Stimulated activated CD8-positive, alpha-beta memory T cell treated with anti-CD3 and anti-CD28 coated beads, Interleukin-2, amount 100 ng/mL, for 1 hour (primary cell): ENCODE measurements at places on chromosomes 6 and 20.

DNA sequence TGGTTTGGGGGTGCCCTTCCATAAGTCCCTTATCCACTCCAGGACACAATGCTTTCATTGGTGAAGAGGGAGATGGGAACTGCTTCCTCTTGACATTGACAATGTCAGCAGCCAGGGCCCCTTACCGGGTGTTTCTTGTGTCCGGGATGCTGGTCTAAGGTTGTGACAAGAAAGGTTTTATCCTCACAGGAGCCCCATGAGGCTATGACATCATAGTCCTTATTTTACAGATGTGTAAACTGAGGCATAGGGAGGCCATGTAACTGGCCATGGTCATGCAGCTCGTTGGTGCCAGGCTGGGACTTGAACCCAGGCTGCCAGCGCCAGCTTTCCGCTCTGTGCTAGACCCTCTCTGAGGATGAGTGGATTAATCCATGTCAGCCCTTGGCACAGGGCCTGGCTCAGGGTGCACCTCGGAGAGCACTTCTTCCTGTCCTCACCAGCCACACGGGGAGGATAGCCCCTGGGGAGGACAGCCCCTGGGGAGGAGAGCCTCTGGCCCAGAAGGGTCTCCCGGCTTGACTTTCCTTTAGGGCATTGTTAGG is 157.3 kb downstream of the SYCP2 start:
- DNase-seq, result no peak

- no peak for DNase-seq
These were observed 11.6 kb upstream of the ARMC12 start for GRCh38 chr6:35725081-35725708.

GRCh38 chr20:6583134-6583738 is 184.2 kb upstream of the BMP2 start:
- DNase-seq, result no peak

GRCh38 chr20:52624281-52624680 is 347.9 kb upstream of the TSHZ2 start:
- DNase-seq, result no peak

DNA sequence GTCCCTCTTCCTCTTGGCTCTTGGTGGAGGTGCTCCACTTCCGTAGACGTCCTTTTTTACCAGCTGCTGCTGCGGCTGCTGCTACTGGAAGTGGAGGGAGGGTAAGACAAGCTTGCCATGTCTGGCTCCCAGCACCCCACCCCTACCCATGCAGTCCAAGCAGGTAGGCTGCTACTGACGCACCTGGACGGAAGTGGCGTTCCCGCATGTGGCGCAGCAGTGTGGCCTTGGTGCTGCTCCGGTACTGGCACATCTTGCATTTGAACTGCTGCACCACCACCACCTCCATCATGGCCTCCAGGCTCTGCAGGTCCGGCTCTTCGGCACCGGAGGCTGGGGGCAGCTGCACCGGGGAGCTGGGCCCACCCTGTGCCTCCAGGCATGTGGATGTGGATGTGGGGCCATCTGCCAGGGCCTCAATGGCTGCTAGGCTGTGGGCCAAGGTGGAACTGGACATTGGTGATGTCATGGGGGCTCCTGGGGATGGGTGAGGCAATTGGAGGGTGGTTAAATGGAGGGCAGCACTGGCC is 4.4 kb downstream of the ZNF335 start:
- DNase-seq, result no peak

DNA sequence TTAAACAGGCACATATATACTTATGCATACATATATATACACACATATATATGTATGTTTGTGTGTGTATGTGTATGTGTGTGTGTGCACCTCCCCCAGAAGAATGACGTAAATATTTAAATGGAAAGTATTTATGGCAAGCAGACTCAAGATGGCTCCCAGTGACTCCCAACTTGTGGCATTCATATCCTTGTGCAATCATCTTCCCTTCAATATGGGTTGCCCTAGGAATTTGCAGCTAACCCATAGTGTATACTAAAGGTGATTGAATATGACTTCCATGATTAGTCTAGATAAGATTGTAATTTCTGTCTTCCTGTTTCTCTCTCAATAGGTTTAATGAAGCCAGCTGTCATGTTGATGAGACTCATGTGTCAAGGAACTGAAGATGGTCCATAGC is 127.6 kb downstream of the TRDN start:
- no peak for DNase-seq

- DNase-seq, result no peak
These were observed 103.8 kb downstream of the TMEM242 start for GRCh38 chr6:157219201-157220200.

DNA sequence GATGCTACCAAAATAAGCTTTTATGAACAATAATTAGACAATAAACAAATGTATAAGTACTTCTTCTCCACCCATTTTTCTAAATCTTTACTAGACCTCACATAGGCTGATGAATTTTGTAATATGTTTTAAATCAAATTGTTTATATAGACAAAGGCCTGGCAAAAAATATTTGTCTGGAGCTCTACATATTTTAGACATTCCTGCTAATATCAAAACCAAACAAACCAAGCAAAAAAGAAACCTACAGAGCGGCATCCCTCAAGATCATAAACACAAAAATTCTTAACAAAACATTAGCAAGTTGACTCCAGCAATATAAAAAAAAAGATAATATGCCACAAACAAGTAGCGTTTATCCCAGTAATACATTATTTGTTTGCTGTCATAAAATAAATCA is 87.2 kb downstream of the ADAT2 start:
- no peak for DNase-seq

DNA sequence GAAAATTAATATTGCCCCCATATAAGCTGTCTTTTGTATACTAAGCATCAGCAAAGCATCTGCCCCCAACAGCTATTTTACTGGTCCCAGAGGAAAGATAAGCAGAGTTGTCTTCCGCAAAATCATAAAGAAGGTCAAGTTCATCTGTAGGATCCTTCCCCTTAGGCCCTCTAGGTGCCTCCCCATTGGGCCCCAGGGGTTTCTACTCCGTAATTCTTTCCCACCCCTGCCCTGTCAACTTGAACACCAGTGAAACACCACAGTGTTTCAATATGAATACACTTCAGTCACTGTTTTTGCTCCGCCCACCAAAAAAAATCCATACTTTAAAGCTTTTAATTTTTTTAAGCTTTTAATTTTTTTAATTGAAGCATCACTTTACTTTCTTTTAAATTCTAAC is 159.2 kb downstream of the ATXN1 start:
- no peak for DNase-seq

DNA sequence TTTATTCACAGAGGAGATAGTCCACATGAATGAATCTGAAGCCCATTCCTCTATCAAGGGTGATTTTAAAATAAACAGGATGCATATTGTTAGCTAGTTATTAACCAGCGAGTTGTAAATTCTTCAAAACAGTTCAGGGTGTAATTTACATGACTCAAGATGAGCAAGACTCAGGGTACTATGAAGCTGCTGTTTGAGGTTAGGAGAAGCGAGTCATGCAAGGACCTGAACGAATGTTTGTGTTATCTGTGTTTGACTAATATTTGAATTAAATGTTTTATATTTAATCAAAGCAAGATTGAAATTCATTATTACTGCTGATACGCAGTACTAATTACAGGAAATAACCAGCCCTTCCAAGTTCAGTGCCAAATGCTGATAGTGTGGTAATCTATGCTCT is 191.1 kb downstream of the SAMD5 start:
- DNase-seq, result no peak

DNA sequence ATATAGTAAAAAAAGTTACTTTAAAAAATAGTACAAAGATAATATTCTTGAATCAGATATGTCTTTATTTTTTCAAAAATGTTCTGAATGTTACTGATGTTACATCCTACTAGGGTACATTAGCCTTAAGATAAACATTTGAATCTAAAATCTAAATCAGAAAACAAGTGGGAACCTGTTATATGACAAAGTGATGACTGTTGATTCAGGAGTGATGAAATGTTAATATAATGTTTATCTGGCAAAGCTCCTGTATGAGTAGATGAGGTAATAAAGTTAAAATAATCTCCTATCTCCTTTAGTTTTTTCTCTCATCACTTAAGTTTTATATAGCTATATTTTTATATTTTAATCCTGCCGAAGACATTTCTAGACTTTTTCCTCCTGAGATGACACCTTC is 4.2 kb downstream of the DOP1A start:
- DNase-seq, result no peak

DNA sequence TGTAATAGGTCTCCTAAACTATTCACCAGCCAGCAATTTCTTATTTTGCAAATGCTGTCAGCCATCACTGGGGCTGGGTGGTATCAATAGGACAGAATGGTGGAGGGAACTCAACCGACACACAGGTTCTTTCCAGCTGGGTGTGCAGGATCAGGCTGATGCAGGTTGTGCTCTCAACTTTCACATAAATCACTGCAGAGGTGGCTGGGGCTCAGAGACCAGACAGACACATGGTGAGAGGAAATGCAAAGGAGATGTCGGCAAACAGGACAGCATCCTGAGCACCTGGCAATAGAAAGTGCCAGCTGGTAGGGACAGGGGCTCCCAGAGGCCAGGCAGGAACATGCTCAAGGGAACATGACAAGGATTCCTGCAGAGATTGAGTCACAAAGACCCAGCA is 254.9 kb downstream of the SOD2 start:
- DNase-seq, result no peak

GRCh38 chr6:73523434-73524123 is 2.7 kb upstream of the EEF1A1 start:
- DNase-seq, result peak; percentile 61

DNA sequence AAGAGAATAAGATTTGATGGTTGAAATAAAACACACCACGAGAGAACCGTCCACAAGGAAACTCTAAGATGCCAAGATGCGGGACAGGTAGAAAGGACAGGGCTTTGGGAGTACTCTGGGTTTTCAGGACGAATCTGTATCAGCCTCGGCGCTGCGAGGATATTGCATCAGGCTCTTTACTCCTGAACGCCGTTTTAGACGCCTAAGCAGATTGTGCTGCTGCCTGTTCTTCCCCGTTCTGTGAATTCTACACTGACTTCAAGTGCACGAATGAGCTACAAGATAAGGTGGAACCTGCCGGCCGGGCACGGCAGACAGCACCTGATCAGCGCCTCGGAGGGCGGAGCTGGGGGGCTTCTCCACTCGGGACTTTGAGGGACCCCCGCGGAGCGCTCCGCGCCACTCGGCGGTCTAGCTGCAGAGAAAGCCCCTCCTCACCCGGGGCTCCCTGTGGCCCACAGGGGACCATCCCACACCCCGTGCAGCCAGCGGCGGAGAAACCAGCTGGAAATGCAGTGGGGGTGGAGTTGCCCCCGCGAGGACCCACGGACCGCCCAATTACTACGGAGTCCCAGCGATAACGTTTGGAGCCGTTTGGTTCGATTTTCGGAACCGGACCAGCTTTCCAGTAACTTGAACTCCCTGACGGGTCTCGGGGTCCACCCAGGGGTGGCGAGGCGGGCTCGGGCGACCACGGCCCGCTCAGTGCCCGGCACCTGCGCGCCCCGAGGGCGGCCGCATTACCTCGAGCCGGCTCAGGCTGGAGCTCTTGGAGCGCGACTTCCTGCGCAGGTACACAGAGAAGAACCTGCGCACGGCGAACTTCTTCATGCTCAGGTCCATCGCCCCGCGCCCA is 646 bp downstream of the RPS6KA2 start:
- DNase-seq, result no peak

DNA sequence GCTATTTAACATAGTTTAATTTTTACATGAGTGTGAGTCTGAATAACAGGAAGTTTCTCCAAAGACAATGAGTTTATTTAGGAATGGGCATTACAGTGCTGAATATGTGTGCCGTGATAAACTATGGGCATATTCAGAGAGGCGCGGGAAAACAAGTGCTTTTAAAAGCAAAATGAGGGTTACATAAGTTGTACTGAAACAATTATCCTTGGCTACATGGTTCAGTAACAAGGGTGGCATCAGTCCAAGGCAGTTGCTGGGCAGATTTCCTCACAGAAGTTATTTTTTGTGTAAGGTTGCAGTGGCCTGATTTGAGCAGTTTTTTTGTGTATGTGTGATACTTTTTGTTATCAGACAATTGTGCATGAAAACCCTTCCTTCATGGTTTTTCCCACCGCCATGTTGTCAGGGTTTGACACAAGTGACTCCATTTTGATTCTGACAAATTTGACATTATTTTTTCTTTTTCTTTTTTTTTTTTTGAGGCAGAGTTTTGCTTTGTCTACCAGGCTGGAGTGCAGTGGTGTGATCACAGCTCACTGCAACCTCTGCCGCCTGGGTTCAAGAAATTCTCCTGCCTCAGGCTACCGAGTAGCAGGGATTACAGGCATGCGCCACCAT is 22.3 kb upstream of the PXDC1 start:
- no peak for DNase-seq

DNA sequence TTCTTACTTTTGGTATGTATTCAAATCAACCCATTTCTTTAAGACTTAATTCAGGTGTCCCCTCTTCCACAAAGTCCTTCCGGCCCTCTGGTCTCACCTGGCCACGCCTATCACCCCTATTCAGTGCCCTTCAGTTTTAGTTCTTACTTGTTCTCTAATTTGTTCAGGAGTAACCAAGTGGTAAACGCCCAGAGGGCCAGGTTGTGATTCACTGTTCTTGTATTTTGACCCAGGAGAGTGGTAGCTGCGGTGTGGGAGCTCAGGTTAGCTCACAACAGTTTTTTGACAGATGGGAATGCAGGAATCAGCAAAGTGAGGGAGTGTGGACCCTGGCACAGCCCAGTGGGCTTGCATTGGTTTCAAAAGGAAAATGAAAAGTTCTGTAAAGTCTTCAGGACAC is 81.7 kb upstream of the RIPOR2 start:
- no peak for DNase-seq

DNA sequence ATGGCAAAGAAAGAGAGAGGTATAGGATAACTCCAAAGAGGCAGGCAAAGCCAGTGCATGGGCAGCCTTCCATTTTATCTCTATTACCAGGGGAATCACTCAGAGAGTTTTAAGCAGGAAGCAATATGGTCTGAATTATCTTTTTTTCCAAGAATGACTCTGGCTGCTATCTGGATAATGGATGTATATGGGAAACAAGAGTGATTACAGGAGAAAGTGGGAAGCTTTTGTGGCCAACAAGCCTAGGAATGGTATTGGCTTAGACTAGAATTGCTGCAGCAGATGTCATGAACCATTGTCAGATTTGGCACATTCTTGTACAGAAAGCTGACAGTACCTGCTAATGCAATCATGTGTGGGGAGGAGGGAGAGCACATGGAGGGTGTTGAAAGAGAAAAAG is 73.0 kb upstream of the BTBD3 start:
- no peak for DNase-seq

- DNase-seq, result no peak
These were observed 8.5 kb upstream of the PACSIN1 start for GRCh38 chr6:34457382-34457741.

DNA sequence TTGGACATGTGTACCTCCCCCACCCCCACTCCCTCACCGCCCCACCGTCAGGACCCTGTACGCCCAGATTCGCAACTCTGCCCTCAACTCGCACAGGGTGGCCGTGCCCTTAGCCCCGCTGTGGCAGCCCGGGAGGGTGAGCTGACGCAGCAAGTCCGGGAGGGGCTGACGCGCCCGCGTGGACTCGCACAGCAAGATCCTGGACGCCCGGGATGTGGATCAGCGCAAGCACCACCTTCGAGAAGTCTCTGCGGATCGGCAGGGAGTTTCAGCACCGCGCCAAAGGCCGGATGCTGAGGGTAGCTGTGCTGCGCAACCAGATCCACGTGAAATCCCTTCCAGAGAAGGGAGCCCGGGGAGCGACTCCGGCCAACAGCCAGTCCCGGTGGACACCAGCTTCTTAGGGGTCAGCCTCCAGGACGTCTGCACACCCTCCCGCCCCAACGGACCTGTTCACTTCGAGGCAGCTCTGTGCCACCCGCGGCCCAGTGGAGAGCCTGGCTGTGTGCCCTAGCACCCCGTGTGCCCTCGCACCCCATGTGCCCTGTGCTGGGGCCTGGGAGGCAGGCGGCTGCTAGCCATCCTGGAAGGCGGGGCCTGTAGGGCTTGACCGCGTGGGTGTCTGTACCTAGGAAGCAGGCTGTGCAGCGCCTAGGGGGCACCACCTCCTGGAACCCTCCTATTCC is 6.7 kb upstream of the GJA10 start:
- DNase-seq, result no peak
